ENCODE measurements at places on chromosomes 6 and 20.

DNA sequence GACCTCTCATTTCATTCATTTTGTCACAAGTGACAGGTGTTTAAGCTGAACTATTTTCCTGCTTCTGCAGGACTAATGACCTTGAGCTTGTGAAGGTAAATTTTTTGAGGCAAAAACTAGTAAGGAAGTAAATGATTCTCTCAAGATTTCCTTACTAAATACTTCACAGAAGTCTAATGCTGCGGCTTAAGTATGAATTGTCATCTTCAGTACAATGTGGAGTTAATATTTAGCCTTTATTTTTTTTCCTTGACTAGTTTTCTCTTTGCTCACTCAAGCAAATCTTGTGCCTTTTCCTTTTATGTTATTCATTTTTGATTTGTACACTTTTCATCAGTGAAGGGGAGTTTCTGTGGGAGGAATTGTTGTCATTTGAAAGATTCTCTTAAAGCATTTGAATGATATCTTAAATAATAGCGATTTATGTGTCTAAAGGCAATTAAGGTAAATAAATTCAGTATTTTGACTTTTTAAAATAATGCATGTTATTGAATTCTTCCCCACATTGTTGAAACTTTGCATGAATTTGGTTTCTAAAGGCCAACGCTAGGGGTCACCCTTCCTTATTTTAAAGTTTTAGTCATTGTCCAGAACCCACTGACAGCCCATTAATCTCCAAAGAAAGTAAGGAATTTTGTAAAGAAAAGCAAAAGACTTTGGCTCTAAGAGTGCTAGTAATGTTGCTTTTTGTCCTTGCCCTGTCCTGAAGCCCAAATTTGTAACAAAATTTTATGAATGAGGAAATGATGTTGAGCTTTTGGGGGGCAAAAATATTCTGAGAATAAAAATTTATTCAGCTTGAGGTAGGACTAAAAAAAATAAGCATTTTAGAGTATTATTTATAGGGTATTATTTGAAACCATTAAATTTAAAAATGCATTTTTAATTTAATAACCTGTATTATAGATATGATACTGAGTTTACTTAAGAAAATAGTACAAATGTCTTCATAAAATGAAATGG is 157.4 kb upstream of the LAMA2 start:
- peak; percentile 49 for DNase-seq

- no peak for DNase-seq
These were observed 191.0 kb downstream of the TPBG start for GRCh38 chr6:82554666-82555065.

GRCh38 chr20:51327251-51327841 is 215.2 kb downstream of the NFATC2 start:
- peak; percentile 22 for DNase-seq

GRCh38 chr6:150418827-150419594 is 50.2 kb downstream of the IYD start:
- peak; percentile 77 for DNase-seq

DNA sequence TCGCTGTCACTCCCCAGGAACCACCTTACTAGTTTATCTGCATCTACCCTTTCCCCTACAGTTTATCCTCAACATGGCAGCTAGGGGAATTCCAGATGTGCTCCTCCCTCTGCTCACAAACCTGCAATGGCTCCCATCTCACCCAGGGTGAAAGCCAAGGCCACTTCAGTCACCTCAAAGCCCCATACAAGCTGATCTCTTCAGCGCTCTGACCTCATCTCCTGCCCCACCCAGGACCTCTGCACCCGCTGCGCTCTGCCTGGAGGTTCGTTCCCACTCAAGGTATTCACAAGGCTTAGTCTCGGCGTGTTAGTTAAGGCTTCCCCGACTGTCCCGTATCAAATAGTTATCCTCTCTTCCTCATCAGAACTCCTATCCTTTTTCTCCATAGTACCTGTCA is 28.6 kb upstream of the SPDEF start:
- DNase-seq = no peak

- no peak for DNase-seq
These were observed 25.6 kb downstream of the MAN1A1 start for GRCh38 chr6:119323931-119324330.

DNA sequence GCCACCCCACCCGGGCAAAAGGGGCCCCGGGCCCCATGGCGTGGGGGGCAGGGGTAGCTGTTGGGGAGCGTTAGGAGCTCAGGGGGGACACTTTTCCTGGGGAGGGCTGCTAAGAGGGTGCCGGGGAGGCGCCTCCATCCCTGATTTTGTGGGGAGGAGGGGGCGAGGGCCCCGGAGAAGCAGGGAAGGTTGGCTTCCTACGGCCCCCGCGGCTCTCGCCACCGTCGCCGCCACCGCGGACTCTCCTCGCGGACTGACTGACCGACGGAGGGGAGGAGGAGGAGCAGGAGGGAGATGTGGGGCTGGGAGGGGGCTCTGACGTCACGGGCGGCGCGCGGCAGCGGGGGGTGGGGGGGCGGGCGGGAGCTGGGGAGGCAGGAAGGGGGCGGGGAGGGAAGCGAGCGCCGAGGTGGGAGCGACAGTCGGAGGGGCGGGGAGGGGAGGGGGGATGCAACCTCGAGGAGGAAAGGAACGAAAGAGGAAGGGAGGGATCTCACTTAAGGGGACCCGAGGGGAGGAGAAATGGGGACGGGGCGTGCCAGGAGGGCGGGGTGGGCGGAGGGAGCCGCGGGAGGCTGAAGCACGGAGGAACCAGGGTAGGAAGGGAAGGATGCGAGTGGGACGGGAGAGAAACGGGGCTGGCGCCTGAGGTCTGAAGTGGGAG is 5.1 kb downstream of the GABBR1 start:
- peak; percentile 81 for DNase-seq

DNA sequence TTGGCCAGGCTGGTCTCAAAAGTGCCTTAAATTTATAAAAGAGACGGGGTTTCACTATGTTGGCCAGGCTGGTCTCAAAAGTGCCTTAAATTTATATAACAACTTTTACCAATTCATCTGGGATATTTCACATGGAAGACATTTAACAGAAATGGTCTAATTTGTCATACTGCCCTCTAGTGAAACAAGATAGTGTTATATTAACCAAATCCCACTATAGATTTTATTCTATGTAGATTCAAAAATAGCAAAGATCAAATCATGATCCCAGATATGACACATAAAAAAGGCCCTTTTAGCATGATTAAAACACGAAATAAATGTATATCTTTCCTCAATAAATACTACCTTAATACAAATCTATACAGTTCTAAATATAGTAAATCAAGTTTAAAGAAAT is 102.8 kb upstream of the TFAP2D start:
- DNase-seq = no peak

GRCh38 chr20:34579979-34580940 is 21.7 kb downstream of the MAP1LC3A start:
- DNase-seq = peak; percentile 24

DNA sequence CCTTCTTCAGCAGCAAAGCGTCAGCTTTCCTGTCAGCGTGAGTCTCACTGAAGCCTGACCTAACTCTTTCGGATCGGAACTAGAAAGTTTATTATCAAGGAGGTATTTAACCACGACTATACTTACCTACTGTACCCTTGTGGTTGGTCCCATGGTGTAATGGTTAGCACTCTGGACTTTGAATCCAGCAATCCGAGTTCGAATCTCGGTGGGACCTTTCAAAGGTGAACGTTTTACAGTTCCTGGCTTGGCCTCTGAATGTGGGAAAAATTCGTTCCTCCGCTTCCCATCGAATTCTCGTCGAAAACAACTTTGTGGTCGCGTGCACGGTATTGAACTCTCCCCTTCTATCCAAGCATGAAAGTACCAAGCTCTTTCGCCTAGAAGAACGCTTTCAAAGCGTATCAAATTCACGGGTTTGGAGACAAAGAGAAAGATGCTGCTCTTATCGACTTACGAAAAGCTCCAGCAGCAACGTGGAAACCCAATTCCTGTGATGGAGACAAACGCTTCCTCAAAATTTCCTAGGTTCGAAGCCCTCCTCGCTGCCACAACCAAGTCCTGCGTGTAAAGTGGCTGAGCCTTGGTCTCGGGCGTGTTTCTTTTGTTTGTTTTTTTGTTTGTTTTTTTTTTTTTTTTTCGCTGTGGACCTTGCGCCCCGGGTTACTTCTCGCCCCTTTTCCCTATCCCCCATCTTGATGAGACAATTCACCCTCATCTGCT is 63.7 kb downstream of the GPX5 start:
- DNase-seq = no peak

Measured in suppressor macrophage treated with lipopolysaccharide for 1 hour (primary cell).